Activated T-helper 17 cell treated with anti-CD3 and anti-CD28 coated beads, Interleukin-2, amount 50 U/mL, for 72 hours (primary cell): ENCODE measurements at places on chromosomes 4 and X. TPM values are rescaled to one million over a fixed set of nuclear protein-coding genes. Genes with fewer than 3 reads are reported as not detected.

PNMA5 gene
- 0.17 TPM for total RNA-seq

IDUA gene
- total RNA-seq, result 16.4 TPM

FREM3 gene
- not detected for total RNA-seq

GSTCD gene
- total RNA-seq, result 11.1 TPM

MAD2L1 gene
- 61.0 TPM for total RNA-seq

ETDB gene
- not detected for total RNA-seq

CRLF2 gene
- total RNA-seq, result 0.63 TPM

NCAPG gene
- total RNA-seq, result 71.1 TPM

DUX4 gene
- total RNA-seq, result not detected

SPANXC gene
- not detected for total RNA-seq

LETM1 gene
- total RNA-seq, result 21.3 TPM

CPXCR1 gene
- total RNA-seq, result not detected

TLR7 gene
- not detected for total RNA-seq

FGF2 gene
- total RNA-seq, result 0.11 TPM

TIGD4 gene
- total RNA-seq, result 0.21 TPM

STPG2 gene
- total RNA-seq, result 0.19 TPM

LONRF3 gene
- total RNA-seq, result 7.6 TPM

PAGE2B gene
- total RNA-seq, result 4.7 TPM

CTAG1A gene
- total RNA-seq, result not detected

GPAT3 gene
- total RNA-seq, result 8.8 TPM

PDCL2 gene
- not detected for total RNA-seq

GPRASP2 gene
- 0.45 TPM for total RNA-seq

ADAM29 gene
- total RNA-seq, result not detected

IL21 gene
- 17.1 TPM for total RNA-seq

NKX6-1 gene
- total RNA-seq, result not detected

UCP1 gene
- not detected for total RNA-seq

SEC24D gene
- 45.1 TPM for total RNA-seq

PARM1 gene
- not detected for total RNA-seq

NAP1L5 gene
- total RNA-seq, result 2.0 TPM

PIGA gene
- total RNA-seq, result 68.8 TPM

HHIP gene
- not detected for total RNA-seq

FHDC1 gene
- total RNA-seq, result 0.32 TPM

GRIA3 gene
- total RNA-seq, result not detected

EREG gene
- total RNA-seq, result not detected

ZNF185 gene
- total RNA-seq, result 2.3 TPM

COX7B2 gene
- total RNA-seq, result not detected

GAGE12H gene
- not detected for total RNA-seq

SLC49A3 gene
- total RNA-seq, result 0.61 TPM

ADH4 gene
- not detected for total RNA-seq

CT47B1 gene
- not detected for total RNA-seq

ADH1B gene
- not detected for total RNA-seq

FOXP3 gene
- 109 TPM for total RNA-seq

HPRT1 gene
- 77.6 TPM for total RNA-seq

FAM133A gene
- not detected for total RNA-seq

MAGED1 gene
- 40.4 TPM for total RNA-seq

LRIT3 gene
- total RNA-seq, result 0.26 TPM

SLC7A11 gene
- total RNA-seq, result 1.1 TPM

PGM2 gene
- 42.2 TPM for total RNA-seq

UGT2B17 gene
- total RNA-seq, result not detected

BGN gene
- total RNA-seq, result not detected

RHOXF2B gene
- total RNA-seq, result not detected

SORCS2 gene
- 0.26 TPM for total RNA-seq

ZAR1 gene
- not detected for total RNA-seq

MGAT4D gene
- total RNA-seq, result not detected

CFP gene
- 7.6 TPM for total RNA-seq

SRPX gene
- total RNA-seq, result 0.65 TPM
